ENCODE measurements at places on chromosomes 4 and X.

DNA sequence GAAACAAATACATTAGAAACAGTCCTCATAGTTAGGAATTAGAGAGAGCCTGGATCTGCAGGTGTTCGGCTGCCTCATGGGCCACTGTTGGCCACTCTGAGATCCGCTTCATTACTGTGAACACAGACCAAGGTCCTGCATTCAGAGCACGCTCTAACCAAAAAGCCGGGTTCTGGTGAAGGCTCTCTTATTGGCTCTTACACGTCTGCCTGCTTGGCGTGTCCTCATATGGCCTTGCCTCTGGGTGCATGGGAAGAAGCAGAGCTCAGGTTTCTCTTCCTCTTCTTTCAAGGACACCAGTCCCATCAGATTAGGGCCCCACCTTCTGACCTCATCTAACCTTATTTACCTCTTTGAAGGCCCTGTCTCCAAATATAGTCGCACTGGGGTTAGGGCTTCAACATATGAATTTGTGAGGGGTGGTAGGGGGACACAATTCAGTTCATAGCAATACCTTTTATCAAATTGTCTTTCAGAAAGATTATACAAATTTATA, 37.1 kb upstream of the ELF2 start:
- no peak for DNase-seq

DNA sequence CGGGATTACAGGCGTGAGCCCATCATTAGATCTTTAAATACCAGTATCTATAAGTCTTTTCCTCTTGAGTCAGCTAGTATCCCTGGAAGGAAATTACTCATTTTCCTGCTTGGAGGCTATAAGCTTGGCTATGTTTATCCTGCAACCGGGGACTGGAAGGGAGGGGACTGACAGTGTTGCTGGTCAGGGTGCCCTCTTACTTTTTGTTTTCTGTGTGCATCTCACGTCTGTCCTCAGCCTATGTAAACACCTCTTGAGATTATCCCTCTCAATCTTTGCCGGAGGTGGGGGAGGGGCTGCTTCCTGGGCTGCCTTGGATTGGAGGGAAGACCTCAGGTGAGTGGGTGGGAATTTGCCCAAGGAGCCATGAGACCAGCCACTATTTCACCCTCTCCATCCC, 37.0 kb downstream of the HTT start:
- no peak for DNase-seq

- no peak for DNase-seq
These were observed 91.4 kb upstream of the UCP1 start for GRCh38 chr4:140659943-140660700.

GRCh38 chr4:1239950-1240307, 9.0 kb downstream of the CTBP1 start:
- DNase-seq, result no peak

DNA sequence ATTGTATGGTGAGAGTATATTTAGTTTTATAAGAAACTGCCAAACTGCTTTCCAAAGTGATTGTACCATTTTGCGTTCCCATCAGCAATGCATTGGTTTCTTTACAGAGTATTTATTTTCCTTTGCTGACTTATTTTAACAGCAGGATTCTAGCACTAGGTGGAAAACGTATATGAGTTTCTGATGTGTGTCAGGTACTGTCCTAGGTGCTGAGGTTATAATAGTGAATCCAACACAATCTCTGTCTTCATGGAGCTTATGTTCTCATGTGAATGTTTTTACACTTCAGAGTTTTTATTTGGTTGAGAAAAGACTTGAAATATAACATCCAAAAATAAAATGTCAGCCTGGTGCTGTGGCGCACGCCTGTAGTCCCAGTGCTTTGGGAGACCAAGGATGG, 4.0 kb downstream of the REPS2 start:
- DNase-seq, result no peak

- DNase-seq, result no peak
These were observed 506.9 kb upstream of the FAM47C start for GRCh38 chrX:36501169-36501702.

DNA sequence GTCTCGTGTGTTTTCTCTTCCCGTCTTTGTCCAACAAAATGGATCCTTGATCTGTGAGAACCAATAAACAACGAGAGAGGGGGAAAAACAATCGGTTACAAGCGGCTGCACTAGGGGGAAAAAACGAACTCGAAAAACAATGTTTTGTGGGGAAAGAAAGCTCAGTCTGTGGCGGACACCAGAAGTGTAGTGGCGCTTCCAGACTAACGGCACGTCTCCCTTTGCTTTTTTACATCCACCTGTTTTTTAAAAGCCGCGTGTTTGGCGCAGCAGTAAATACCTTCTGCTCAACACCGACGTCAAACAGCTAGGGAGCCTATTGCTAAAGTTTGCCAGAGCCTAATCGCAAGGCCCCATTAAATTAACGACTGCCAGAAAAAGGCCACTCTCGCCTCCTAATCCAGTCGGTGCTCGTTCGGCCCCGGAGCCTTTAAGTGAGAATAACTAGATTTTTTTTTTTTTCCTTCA, 3.3 kb downstream of the NKX6-1 start:
- no peak for DNase-seq

DNA sequence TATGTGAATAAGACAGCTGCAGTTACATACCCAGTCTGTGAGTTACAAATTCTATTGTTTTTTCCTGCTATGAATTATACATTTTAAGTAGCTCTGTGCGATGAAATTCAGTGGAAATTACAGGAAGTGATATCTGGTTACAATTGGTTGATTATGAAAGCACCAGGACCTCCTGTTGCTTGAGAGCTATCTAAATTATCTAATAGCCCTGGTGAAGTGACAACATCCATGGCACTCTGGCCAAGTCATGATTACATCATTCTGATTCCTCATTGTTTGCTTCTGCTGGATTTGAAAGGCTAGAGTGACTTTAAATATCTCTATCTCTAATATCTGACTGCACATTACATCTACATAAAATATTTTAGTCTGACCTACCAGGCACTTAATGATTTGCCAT, 515.0 kb downstream of the CFAP47 start:
- DNase-seq, result no peak

- no peak for DNase-seq
These were observed 824 bp downstream of the TBC1D14 start for GRCh38 chr4:6910340-6910959.

GRCh38 chr4:140220058-140220457, 66.1 kb upstream of the MAML3 start:
- no peak for DNase-seq

DNA sequence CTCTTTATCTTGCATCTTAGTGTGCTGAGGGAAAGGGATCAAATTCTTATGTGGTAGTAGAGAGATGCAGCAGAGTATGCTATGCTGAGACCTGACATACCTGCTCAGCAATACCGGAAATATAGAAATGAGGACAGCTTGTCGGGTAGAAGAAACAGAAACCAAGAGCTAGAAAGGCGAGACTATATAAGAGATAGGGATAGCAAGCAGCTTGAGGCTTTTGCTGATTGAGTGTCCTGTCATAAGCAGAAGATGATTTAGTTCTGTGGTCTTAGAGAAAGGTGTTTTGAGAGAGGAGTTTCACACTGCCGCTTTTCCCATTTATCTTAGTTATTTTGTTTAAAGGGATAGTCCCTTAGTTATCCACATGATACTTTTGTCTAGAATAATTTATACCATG, 31.7 kb downstream of the USP9X start:
- no peak for DNase-seq

DNA sequence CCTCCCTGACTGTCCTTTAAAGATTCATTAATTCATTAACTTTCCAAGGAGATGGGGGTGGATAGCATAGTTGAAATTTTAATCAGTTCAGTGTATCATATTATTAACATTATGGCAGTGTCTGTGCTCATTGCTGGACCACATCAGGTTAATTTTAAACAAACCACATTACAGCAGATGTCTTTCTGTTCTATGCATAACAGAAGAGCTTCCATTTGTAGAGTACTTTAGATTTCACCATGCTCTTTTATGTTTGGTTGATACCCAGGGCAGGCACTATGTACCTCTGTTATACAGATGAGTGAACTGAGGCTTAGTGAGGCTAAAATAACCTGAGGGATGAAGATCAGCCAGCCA, 41.1 kb downstream of the AFF2 start:
- no peak for DNase-seq

DNA sequence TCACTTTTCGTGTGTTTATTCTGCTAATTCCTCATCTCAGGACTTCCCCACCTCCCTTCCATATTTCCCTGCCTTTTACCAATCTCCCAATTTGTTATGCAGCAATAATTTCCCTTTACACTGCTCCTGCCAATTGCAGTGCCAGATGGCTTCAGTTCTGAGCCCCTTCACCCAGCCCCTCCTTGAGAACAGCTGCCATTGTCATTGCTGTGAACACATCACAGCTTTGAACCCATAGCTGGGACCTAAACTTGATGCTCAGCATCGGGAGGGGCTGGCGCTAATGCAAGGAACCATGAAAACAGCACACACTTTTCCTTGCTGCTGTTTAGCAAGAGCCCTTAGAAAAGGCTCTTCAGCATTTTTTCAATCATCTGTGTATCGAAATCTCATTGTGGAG, 104.9 kb downstream of the ALPK1 start:
- no peak for DNase-seq

DNA sequence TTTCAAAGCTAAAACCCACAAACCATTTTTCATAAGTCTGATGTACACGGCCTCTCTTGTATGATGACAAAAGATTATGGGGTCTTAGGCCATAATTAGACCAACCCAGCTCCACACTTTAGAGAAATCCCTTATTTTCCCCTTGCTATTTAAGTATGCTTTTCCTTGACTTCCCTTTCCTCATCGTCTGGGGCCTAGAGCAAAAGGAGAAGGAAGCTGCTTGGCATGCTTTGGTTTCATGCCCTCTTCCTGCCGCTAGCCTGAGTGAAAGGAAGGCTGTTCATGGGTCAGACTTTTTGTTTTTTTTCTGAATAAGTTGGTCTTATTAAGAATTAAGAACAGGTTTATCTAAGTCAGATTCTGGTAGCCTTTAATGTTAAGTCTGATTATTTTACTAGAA, 10.6 kb upstream of the RASGEF1B start:
- DNase-seq, result no peak

GRCh38 chr4:89298155-89298554, 9.4 kb downstream of the GPRIN3 start:
- no peak for DNase-seq

- DNase-seq, result no peak
These were observed 49.9 kb downstream of the TBC1D9 start for GRCh38 chr4:140706276-140706625.

GRCh38 chr4:6229095-6229494, 28.7 kb upstream of the JAKMIP1 start:
- no peak for DNase-seq

DNA sequence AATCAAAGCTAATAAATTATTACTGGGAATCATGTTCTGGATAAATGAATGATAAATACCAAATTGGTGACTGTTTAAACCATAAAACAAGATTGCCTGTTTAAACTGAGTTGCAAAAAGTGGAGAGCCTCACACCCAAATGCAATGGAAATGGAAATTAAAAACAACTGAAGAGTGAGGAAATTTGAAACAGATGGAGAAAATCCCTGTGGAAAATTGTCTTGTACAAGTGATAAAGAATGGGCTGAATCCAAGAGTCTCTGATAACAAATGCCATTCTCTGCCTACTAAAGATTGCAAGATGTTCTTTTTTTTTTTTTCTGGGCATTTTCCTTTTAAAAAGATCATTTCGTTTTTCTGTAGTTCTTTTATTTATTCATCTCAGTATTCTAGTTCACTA, 426.3 kb downstream of the NLGN4X start:
- no peak for DNase-seq

- DNase-seq, result no peak
These were observed 10.9 kb upstream of the TET2 start for GRCh38 chr4:105135785-105136184.

DNA sequence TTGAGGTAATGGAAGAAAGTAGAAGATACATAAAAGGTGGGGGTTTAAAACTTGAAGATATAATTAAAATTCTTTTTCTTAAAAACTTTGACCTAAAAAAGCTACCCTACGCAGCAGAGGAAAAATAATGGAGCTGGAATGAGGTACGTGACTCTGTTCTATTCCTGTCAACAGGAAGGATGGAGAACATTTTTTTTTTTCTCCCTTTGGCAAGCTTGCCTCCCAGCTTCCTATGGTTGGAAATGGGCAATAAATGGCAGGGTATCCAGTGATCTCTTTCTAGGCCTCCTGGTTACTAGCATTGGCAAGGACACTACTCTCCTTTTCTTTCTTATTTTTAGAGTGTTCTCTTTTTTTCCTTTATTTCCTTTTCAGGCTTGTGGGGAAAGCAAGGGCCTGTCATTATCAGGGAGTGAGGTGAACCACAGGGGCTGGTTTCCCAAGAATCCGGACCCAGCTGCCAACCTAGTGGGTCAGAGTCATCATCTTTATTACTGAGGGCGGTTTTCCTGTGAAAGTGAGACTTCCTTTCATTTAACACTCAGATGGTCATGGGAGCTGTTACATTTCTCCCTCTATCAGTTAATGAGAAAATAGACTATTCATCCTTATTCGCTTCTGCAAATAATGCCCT, 224.6 kb downstream of the SPRY1 start:
- peak; percentile 79 for DNase-seq

GRCh38 chr4:173386751-173387150, 12.2 kb downstream of the SCRG1 start:
- DNase-seq, result no peak

DNA sequence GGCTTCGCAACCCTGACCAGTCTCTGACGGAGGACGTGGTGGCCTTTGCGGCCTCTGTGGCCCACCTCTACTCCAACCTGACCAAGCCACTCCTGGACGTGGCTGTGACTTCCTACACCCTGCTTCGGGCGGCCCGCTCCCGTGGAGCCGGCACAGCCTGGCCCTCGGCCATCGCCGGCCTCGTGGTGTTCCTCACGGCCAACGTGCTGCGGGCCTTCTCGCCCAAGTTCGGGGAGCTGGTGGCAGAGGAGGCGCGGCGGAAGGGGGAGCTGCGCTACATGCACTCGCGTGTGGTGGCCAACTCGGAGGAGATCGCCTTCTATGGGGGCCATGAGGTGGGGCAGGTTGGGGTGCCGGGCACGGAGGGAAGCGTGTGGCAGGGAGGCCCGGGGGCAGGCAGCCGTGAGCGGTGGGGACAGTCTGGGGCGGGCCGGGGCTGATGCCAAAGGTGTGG, 1.2 kb downstream of the ABCD1 start:
- DNase-seq, result peak; percentile 58

DNA sequence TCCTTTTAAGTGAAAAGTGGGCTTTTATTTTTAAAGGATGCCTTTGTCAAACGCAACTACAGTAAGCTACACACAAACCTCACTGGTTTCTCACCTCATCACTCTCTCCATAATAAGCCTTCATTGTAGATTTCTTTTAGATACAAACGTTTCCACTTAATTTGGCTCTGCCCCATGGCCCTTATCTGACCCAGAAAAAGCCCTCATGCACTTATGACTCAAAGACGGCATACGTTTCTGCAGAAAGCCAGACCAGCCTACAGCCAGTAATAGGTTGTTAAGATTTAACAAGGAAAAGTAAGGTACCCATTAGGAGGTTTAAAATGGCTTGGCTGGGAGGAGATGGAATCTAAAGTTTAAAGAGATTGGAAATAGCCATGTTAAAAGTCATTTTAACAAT, 914.6 kb upstream of the INTU start:
- no peak for DNase-seq

- no peak for DNase-seq
These were observed 74.4 kb downstream of the SORBS2 start for GRCh38 chr4:185737489-185738037.
